Adrenal gland (tissue), 19 donors: ENCODE measurements at places on chromosomes 5 and 9.

- H3K4me3 ChIP-seq, result no peak overlapping the region
- H3K36me3 ChIP-seq, result no peaks in the 10 kb centered on the region
- H3K27ac ChIP-seq, result no peak overlapping the region
- DNase-seq, result no peak
- no peaks in the 10 kb centered on the region for H3K27me3 ChIP-seq
- H3K4me1 ChIP-seq, result no peaks in the 10 kb centered on the region
Observed at GRCh38 chr5:36272136-36272690, 29.5 kb downstream of the RANBP3L start.

GRCh38 chr5:57324181-57324580, 150.3 kb downstream of the GPBP1 start:
- no peak overlapping the region for H3K27ac ChIP-seq
- H3K4me1 ChIP-seq, result no peaks in the 10 kb centered on the region
- DNase-seq, result no peak
- H3K36me3 ChIP-seq, result no peaks in the 10 kb centered on the region
- H3K4me3 ChIP-seq, result no peak overlapping the region

DNA sequence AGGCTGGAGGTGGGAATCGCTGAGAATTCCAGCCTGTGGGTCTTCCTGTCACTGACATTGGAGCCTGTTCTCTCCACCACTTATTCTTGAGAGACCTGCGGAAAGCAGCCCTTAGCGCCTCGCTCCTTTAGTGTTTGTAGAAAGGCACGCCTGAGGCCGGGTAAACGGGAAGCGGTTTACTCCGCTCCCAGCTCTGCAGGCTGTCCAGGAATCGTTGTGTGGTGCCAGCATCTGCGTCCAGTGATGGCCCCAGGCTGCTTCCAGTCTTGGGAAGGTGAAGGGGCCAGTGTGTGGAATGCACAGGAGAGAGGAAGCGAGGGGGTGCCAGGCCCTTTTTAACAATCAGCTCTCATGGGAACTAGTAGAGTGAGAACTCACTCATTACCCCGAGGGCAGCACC, 44.6 kb upstream of the FCN2 start:
- H3K36me3 ChIP-seq, result no peaks in the 10 kb centered on the region
- no peaks in the 10 kb centered on the region for H3K27me3 ChIP-seq
- H3K4me3 ChIP-seq, result no peak overlapping the region
- H3K27ac ChIP-seq, result no peak overlapping the region
- H3K4me1 ChIP-seq, result no peaks in the 10 kb centered on the region
- DNase-seq, result no peak

GRCh38 chr5:93249651-93250289, 331.2 kb downstream of the NR2F1-AS1 start:
- H3K27me3 ChIP-seq, result no peaks in the 10 kb centered on the region
- H3K36me3 ChIP-seq, result no peaks in the 10 kb centered on the region
- DNase-seq, result no peak
- no peak overlapping the region for H3K4me3 ChIP-seq
- H3K27ac ChIP-seq, result peak overlapping the region; percentile 84
- peaks cover 9% of the 10 kb centered on the region for H3K4me1 ChIP-seq

DNA sequence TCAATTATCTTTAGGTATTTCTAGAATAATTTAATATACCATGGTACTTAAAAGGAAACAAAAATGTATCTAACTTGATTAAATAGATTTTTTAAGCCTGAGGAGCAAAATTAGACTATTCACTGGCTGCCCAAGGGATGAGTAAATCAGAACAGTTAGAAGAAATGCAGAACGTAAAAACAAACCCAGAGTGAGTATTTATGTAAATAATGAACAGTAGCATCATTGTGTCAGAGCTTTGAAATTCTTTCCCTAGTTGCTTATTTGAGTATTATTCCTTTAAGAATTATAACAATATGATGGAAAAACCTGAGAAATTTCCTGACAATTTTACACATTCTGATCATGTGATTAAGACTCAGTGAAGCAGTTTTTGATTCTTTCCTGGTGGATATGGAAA, 200.9 kb downstream of the GDNF start:
- no peaks in the 10 kb centered on the region for H3K36me3 ChIP-seq
- H3K4me3 ChIP-seq, result no peak overlapping the region
- no peak overlapping the region for H3K27ac ChIP-seq

DNA sequence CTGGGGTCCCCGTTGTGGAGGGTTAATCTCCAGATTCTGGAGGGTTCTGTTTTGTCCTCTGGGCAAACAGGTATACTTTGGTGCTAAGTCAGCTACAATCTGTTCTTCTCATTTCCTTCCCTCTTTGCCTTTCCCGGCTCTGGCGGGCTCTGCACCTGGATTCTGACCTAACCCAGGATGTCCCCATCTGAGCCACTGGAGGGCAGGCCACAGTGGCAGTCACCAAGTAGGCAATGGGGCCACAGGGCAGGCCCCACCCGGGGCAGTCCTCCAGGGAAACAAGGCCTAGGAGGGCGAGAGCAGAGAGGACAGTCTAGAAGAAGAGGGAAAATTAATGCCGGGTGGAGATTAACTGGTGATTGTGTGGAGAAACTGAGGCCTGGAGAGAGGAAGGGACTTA, 40.4 kb upstream of the HRH2 start:
- no peaks in the 10 kb centered on the region for H3K36me3 ChIP-seq
- DNase-seq, result no peak
- no peaks in the 10 kb centered on the region for H3K4me1 ChIP-seq
- H3K4me3 ChIP-seq, result no peak overlapping the region
- H3K27me3 ChIP-seq, result no peaks in the 10 kb centered on the region
